ENCODE measurements at places on chromosomes 1 and 21.

GRCh38 chr1:18957532-18958300 is 1.2 kb upstream of the IFFO2 start:
- no peak for DNase-seq

GRCh38 chr1:181406989-181407388 is 76.3 kb upstream of the CACNA1E start:
- no peak for DNase-seq

GRCh38 chr1:179921981-179922872 is 32.4 kb upstream of the CEP350 start:
- DNase-seq = no peak

GRCh38 chr1:186762653-186763052 is 66.1 kb upstream of the PLA2G4A start:
- DNase-seq = no peak

DNA sequence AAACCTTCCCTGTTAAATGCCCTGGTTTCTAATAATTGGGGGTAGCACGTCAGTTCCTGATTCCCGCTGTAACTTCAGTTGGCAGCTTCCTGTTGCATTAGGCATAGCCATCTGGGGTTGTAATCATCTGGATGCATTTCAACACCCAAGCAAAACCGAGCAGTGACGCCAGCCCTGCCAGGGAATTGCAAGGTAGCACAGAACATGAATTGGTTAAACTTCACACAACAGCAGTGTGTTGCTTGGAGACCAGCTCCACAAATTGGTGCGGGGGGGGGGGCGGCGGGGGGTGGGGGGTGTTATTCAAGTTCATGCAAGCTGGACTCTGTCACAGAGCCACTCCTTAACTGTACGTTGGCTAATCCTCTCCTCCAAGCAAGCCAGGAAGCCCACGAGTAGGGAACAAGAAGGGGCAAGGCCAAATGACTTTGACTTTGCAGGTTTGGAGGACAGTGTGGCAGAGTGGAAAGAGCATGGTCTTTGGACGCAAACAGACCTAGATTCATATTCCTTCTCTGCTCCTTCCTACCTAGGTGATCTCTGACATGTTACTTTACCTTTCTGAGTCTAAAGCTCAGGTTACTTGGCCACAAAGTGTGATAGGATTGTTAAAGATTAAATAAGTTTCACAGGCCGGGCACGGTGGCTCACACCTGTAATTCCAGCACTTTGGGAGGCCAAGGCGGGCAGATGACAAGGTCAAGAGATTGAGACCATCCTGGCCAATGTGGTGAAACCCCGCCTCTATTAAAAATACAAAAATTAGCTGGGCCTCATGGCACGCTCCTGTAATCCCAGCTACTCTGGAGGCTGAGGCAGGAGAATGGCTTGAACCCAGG is 4.7 kb downstream of the LAX1 start:
- DNase-seq = peak; percentile 99

DNA sequence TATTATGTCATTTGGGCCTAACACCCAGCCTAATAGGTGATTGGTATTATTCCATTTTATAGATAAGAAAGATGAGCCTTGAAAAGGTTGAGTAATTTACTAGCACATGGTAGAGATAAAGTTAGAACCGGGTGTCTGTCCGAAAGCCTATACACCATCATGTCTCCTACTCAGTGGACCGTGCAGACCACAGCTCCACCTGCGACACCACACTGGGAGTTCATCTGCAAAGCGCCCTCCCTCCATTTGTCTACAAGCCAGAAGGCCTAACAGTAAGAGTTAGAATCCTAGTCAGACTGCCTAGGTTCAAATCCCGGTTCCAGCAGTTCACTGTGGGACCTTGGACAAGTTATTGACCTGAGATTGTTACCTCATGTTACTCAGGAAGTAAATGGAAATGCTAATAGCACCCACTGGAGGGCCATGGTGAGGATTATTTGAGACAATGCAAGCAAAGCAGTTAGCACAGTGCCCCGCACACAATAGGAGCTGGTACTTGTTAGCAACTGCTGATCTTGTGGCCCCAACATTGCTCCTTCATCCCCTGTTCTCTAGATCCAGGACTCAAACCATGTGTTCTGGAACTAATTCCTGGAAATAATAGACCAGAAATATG is 20.5 kb downstream of the ARMH1 start:
- DNase-seq = no peak

DNA sequence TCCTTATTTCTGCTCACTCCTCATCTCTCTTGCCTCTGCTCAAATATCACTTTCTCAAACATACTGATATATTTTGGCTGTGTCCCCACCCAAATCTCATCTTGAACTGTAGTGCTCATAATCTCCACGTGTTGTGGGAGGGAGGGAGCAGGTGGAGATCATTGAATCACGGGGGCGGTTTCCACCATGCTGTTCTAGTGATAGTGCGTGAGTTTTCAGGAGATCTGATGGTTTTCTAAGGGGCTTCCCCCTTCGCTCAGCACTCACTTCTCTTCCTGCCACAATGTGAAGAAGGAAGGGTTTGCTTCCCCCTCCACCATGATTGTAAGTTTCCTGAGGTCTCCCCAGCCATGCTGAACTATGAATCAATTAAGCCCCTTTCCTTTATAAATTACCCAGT is 26.6 kb downstream of the ZBTB8OS start:
- no peak for DNase-seq

DNA sequence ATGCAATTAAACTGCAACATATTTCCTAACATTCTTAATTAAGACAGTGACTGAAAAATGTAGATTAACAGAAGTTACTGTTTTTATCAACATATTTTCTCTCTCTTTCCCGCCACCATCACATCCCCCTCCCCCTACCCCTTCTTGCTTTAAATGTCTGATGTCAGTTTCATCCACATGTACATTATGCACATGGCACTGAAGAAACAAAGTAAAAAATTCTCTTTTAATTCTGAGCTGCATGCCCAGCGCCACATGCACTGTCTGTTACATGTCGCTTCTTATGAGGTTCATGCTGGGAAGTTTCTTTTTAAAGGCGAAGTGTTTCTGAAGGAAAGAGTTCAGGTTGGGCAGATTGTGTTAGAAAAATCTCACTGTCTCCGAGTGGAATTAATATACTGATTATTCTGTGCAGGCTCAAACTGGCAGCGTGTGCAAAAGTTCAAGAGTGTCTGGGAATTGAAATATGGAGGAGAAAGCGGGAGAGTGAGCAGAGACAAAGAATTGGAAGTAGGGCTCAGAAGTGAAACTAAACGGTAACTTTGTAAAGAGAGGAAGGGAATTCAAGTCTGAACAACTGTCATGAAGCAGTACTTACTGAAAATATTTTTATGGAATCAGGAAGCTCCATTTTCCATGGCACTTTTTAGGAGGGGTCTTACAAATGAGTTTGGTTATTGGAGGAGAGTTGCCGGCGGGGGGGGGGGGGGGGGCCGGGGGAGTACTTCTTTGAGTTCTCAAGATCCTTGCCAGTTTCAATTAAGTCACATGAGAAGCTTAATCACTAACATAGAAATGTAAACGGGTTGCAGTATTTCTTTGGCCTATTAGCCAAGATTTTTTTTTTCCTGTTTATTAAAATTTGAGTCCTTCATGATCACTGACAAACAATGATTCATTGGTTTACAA is 217.6 kb downstream of the SDCCAG8 start:
- peak; percentile 34 for DNase-seq

DNA sequence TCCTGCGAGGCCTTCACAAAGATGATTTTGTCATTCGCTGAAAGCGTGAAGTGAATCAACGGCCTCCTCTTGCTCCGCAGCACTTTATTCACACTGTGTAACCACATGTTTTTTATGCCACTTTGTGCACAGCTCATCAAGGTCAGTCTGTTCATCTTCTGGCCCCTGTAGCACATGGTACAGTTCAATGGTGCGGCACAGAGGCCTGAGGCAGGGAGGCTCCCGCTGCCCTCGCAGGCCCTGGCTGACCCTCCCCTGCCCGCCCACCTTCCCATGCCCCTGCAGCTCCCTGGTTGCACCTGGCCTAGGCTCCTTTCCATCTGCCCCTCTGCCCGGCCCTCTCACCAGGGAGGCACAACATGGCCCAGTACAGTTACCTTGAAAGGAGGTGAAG is 87.5 kb downstream of the CD247 start:
- no peak for DNase-seq

DNA sequence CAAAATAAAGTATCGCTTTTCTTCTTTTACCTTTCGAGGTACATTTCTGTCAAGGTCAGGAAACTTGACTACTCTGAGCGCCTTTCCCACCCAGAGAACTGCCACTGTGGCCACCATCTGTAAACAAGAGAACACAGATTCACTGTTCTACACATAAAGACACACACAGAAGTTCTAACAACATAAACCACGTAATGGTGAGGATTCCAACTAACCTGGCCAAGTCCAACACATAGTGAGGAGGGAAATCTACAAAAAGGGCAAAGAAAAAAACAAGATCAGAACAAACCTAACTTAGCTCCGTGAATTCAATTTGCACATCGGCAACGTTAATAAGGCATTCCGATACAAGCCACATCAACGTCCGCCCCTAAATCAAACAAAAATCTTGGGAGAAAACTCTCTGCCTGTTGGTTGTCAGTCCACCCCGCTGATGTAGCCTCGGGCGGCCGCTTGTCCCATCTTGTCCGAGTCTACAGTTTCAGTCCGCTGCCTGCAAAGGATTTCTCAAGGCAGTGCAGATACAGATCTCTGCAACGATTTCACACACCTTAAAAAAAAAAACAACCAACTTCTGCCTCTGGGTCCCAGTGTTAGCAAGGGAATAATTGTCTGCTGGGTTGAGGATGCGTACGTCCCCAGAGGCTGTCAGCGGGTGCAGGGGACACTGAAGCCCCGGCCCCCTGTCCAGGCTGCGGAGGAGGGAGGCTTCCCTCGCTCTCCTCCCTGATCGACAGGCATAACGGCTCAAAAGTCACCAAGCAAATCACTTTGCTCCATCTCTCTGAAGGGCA is 1.0 kb downstream of the SLC35D1 start:
- peak; percentile 94 for DNase-seq

GRCh38 chr1:36761113-36761512 is 273.2 kb downstream of the GRIK3 start:
- DNase-seq = no peak

DNA sequence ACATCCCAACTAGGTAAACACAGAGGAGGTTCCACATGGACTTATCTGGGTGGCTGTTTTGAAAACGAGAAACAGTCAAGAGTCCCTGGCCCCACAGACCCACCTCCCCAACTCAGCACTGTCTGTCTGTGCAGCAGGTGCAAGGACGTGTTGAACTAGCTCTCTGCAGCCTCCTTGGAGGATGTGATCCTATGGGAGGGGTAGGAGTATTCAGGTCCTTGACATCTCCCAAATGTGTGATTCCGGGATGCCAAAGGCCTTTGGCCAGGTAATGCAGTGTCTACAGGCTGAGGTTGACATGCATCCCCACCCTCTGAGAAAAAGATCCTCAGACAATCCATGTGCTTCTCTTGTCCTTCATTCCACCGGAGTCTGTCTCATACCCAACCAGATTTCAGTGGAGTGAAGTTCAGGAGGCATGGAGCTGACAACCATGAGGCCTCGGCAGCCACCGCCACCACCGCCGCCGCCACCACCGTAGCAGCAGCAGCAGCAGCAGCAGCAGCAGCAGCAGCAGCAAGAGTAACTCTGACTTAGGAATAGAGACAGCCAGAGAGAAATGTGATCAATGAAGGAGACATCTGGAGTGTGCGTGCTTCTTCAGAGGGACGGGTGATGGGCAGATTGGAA is 151.6 kb upstream of the CAMK1G start:
- peak; percentile 54 for DNase-seq

GRCh38 chr1:198850196-198850595 is 211.4 kb downstream of the PTPRC start:
- peak; percentile 75 for DNase-seq

- DNase-seq = peak; percentile 52
Measured at GRCh38 chr21:27057997-27058396, 91.1 kb upstream of the ADAMTS5 start.

DNA sequence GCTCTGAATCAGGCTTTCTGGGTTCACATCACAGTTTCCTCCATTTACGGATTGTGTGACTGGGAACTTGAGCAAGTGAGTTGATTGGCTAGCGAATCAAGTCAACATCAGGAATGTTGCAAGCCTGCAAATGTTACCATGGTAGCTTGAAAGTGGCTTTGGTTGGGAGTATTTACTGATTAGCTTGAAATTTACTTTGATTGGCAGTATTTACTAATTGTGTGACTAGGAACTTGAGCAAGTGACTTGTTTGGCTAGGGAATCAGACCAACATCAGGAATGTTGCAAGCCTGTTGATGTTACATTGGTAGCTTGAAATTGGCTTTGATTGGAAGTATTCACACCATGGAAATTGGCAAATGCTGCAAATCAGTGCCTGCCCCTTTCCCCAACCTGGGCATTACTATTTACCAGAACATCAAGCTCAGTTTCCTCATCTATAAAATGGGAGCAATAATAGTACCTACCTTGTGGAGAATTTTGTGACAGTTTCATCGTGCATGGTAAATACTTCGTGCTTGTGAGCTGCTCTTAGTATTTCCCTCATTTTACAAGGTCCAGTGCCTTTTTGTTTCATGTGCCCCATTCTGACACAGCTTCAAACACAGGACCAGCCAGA is 23.1 kb upstream of the B3GALNT2 start:
- no peak for DNase-seq

- no peak for DNase-seq
Measured at GRCh38 chr1:195158091-195158490, 1450.1 kb downstream of the KCNT2 start.

- DNase-seq = peak; percentile 28
Measured at GRCh38 chr1:3460672-3461131, 6.2 kb downstream of the ARHGEF16 start.

DNA sequence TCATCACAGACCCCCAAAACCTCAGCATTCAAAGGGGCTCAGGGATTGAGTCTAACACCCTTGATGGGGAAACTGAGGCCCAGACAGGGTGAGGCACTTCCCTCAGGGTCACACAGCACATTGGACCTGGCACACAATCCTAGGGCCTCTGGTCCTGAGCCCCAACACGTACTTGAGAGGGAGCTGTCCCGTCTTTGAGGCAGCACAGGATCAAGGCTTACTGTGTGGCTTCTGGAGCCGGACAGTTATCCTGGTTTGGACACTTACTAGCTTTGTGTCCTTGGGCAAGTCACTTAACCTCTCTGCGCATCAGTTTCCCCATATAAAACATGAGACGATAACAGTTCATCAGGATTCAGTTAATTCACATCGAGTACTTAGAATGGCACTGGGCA is 26.5 kb downstream of the RUNX3 start:
- no peak for DNase-seq

DNA sequence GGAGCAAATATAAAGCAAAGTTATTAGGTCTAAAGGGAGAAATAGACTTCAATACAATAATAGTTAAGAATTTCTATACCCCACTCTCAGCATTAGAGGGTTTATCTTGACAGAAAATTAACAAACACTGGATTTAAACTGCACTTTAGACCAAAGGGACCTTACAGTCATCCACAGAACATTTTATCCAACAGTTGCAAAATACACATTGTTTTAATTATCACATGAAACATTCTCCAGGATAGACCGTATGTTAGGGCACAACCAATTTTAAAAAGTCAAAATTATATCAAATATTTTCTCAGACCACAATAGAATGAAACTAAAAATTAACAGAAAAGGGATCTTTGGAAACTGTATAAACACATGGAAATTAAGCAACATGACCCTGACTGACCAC is 384.5 kb upstream of the C1orf87 start:
- DNase-seq = no peak

GRCh38 chr21:18518054-18518481 is 114.5 kb upstream of the TMPRSS15 start:
- DNase-seq = no peak

Data from epithelial cell of esophagus (primary cell).